Activated CD8-positive, alpha-beta memory T cell treated with anti-CD3 and anti-CD28 coated beads, Interleukin-2, amount 50 U/mL, for 4 hours (primary cell): ENCODE measurements at places on chromosomes 16 and 17.

- DNase-seq = no peak
Measured at GRCh38 chr17:69608141-69608540, 193.6 kb downstream of the MAP2K6 start.

DNA sequence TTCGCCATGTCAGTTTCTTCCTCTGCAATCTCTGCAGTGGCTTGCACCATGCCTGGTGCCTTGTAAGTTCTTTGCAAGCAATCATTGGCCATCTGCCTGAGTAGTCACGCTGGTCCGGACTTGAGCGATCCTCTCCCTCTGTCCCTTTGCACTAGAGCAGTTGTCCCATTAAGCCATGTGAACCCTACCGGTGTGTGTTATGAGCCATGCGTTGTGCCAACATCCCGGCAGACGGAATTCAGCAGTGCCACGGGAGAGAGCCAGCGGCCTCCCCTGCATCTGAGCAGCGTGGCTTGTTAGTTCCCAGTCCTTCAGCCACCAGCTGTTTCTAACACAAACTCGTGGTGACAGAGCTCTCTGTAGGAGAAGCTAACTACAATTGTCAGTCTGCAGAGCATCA is 275.1 kb upstream of the HSBP1 start:
- no peak for DNase-seq

- no peak for DNase-seq
Measured at GRCh38 chr17:16973760-16974540, 2.0 kb upstream of the TNFRSF13B start.

DNA sequence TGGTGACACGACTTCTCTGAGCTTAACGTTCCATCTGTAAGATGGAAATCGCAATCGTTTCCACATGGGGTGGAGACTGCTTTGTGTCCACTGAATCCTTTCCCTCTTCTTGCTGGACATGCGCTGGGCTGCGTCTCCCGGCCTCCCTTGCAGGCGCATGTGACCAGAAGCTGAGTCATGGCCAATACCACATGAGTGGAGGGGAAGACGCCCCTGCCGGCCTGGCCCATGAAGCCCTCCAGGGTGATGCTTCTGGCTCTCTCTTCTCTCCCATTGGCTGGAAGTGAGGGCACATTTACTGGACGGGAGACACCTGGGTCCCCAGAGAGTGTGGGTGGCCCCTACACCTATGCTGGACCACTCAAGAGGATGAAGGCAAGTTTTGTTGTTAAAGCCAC is 71.1 kb downstream of the DYNLRB2 start:
- no peak for DNase-seq

- no peak for DNase-seq
Measured at GRCh38 chr16:66845791-66846221, 1.6 kb downstream of the CA7 start.

GRCh38 chr16:86665319-86665675 is 86.9 kb downstream of the FOXL1 start:
- no peak for DNase-seq
